ENCODE measurements at places on chromosomes 1 and 21.

- H3K4me1 ChIP-seq: no peaks in the 10 kb centered on the region
- DNase-seq: no peak
- H3K4me3 ChIP-seq: no peak overlapping the region
- peaks cover 55% of the 10 kb centered on the region for H3K27me3 ChIP-seq
Measured at GRCh38 chr1:152537496-152537895, 23.2 kb downstream of the CRCT1 start.

GRCh38 chr1:119565131-119565772, 58.2 kb downstream of the HSD3B1 start:
- no peaks in the 10 kb centered on the region for H3K36me3 ChIP-seq
- H3K27me3 ChIP-seq: peaks cover 27% of the 10 kb centered on the region
- DNase-seq: no peak
- H3K4me3 ChIP-seq: no peak overlapping the region
- H3K4me1 ChIP-seq: no peaks in the 10 kb centered on the region
- H3K27ac ChIP-seq: no peak overlapping the region

DNA sequence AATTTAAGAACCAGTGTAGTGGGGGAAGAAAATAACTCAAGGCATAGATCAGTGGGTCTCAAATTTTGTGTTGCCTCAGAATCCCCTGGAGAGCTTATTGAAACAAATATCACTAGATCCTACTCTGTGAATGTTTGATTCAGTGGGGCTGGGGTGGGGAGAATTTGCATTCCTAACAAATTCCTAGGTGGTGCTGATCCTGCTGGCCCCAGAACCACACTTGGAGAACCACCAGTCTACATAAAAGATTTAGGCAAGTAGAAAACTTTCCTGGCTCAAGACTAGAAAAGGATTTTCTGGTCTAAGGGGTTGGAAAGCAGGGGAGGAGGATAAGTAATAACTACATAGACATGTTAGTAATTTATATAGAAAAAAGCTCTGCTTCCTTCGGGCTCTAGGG, 34.1 kb upstream of the C1orf21 start:
- H3K4me3 ChIP-seq: no peak overlapping the region
- DNase-seq: no peak
- H3K27me3 ChIP-seq: peaks cover 21% of the 10 kb centered on the region
- H3K27ac ChIP-seq: no peak overlapping the region

GRCh38 chr21:42614396-42614795, 39.0 kb upstream of the PDE9A start:
- DNase-seq: peak; percentile 59
- no peak overlapping the region for H3K27ac ChIP-seq
- no peaks in the 10 kb centered on the region for H3K27me3 ChIP-seq

GRCh38 chr1:214587165-214587564, 15.8 kb upstream of the CENPF start:
- no peaks in the 10 kb centered on the region for H3K36me3 ChIP-seq
- no peak overlapping the region for H3K4me3 ChIP-seq
- DNase-seq: no peak
- H3K27me3 ChIP-seq: peaks cover 8% of the 10 kb centered on the region
- no peak overlapping the region for H3K27ac ChIP-seq

DNA sequence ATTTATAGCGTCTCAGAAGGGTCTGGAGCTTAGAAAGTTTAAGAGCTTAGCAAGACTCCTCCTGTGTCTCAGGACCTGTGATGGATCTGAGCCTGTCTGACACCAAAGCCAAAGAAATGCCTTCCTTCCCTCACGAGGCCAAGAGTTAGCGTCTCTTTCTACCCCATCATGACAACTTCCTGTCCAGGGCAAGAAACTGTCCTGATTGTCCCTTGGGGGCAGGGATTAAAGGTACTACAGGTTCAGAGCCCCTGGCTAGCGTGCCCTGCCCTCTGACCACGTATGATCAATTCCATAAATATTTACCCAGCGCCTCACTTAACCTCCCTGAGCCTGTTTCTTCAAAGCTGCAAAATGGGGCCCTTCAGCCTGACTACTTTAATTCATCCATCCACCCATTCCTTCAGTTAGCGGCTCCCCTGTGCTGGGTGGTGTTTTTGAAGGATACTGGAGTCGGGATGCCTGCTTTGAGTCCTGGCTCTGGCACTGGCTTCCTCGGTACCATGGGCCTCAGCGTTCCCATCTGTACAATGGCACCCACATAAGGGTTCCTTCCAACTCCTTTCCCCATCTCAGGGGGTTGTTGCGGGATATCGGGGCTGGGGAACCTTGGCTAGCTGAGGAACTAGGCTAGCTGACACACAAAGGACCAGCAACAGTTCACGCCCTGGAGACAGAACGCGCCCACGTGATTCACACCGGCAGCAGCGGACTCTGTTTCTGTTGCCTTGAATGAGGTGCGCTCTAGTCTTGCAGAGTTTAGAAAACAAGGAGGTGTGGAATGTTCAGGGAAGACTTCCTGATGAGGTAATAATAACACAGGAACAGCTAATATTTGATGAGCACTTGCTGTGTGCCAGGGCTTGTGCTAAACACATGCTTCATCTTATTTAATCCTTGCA, 23.0 kb upstream of the EPHA2 start:
- no peaks in the 10 kb centered on the region for H3K4me1 ChIP-seq
- no peak for DNase-seq
- H3K4me3 ChIP-seq: no peak overlapping the region
- H3K27ac ChIP-seq: no peak overlapping the region
- H3K27me3 ChIP-seq: no peaks in the 10 kb centered on the region

DNA sequence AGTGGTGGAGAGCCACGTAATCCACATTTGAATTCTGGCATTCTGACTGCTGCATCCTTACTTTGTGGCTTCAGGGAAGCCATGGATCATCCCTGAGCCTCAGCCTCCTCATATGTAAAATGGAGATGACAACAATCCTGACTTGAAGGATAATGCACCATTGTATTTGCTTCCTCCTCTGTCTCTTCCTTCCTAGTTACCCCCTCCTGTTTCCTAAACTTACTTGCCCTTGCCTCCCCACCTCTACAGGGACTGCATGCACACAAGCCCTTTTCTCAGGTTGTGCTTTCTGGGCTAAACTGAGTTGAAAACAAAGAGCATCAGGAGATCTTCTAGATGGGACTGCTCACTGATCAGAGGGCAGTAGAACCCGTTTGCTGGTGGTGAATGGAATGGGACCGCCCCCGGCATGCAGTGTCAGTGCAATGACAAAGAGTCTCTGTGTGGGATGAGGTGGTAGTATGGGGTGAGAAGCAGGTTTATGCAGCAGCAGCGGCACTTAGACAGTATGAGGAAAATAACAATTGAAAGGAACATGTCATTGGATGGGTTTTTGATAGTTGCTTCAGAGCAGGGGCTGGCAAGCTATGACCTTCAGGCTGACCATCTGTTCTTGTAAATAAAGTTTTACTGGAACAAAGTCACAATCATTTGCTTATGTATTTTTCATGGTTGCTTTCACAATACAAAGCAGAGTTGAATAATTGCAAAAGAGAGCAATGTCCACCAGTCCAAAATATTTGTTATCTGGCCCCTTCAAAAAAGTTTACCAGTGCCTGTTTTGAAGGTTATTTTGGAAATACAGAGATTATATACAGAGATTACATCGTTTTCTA, 6.1 kb upstream of the ADAMTS1 start:
- H3K27ac ChIP-seq: no peak overlapping the region
- H3K4me1 ChIP-seq: peaks cover 11% of the 10 kb centered on the region
- no peak overlapping the region for H3K4me3 ChIP-seq
- no peak for DNase-seq

GRCh38 chr1:167086033-167086432, 4.1 kb downstream of the GPA33 start:
- H3K4me1 ChIP-seq: peaks cover 35% of the 10 kb centered on the region
- no peak overlapping the region for H3K4me3 ChIP-seq
- no peaks in the 10 kb centered on the region for H3K27me3 ChIP-seq

DNA sequence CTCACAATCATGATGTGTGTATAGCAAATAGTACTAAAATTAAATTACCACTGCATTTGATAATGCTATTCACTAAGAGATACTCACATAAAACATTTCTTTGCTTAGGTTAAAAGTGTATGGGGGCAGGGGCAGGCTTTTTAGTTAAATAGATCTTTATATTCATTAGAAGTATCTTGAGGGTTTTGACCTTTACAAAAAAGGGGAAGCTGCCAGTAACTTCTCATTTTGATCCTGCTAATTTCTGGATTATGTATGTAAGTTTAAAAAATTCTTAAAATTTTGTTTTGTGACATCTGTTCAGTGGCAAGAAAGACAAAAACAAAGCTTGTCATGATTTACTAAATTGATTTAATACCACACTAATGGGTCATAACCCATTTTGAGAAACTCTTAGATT, 45.8 kb upstream of the S1PR1 start:
- no peaks in the 10 kb centered on the region for H3K36me3 ChIP-seq
- no peak overlapping the region for H3K27ac ChIP-seq
- H3K4me1 ChIP-seq: peaks cover 40% of the 10 kb centered on the region
- no peak for DNase-seq
- H3K4me3 ChIP-seq: no peak overlapping the region

DNA sequence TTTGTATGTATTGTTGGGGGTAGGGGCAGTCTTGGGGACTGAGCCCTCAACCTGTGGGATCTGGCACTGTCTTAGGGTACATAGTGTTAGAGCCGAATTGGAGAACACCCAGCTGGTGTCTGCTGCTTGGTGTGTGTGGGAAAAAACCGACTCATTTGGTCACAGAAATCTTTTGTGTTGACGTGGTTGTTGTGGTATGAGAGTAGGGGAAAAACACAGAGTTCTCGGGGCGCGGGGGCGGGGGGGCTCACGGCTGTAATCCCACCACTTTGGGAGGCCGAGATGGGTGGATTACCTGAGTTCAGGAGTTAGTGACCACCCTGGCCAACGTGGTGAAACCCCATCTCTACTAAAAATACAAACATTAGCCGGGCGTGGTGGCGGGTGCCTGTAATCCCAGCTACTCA, 15.3 kb upstream of the SRSF10 start:
- H3K36me3 ChIP-seq: no peaks in the 10 kb centered on the region
- no peak overlapping the region for H3K4me3 ChIP-seq
- no peak overlapping the region for H3K27ac ChIP-seq
- no peaks in the 10 kb centered on the region for H3K27me3 ChIP-seq
- no peak for DNase-seq
- H3K4me1 ChIP-seq: peaks cover 12% of the 10 kb centered on the region

- no peak overlapping the region for H3K4me3 ChIP-seq
- H3K36me3 ChIP-seq: peaks cover 6% of the 10 kb centered on the region
- H3K27ac ChIP-seq: no peak overlapping the region
Measured at GRCh38 chr21:44708213-44708865, 3.0 kb downstream of the TSPEAR start.
